ENCODE measurements at places on chromosomes 12 and 14. TPM values are rescaled to one million over a fixed set of nuclear protein-coding genes. Genes with fewer than 3 reads are reported as not detected.

OR4E2 gene
- total RNA-seq = not detected

KCNK13 gene
- 0.27 TPM for total RNA-seq

RAPGEF3 gene
- 1.9 TPM for total RNA-seq

ZNF10 gene
- total RNA-seq = 35.0 TPM

PPP1R1A gene
- not detected for total RNA-seq

BAZ1A gene
- 56.9 TPM for total RNA-seq

FAIM2 gene
- total RNA-seq = 0.33 TPM

KLRC2 gene
- total RNA-seq = not detected

KRT71 gene
- total RNA-seq = not detected

IFNG gene
- total RNA-seq = 1.1 TPM
